ENCODE measurements at places on chromosomes 5 and 9.

- no peak for DNase-seq
Measured at GRCh38 chr9:90343991-90344390, 298.6 kb downstream of the DIRAS2 start.

DNA sequence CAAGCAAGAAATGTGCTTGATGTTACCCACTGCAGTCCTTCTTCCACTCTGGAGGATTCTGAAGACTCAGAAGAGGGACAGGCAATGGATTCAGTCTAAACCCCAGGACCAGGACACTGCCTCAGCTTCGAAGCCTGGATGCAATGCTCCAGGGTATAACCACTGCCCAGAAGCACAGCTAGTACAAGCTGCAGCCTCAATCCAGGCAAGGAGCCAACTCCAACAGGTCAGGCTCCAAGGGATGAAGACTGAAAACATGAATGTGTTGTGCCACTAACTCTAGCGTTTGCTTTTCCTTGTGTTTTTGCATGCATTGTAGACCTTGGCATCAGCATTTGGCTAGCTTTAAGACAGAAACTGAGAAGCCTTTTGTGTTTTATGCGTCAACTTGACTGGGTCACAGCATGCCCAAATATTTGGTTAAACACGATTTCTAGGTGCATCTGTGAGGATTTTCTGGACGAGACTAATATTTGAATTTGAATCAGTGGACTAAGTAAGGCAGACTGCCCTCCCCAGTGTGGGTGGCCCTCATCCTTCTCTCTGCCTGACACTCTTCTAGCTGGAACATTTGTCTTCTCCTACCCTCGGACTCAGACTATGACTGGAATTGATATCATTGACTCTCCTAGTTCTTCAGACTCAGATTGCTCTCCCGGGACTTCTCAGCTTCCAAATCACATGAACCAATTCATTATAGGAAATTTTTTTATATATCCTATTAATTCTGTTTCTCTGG is 20.5 kb upstream of the GPX3 start:
- no peak for DNase-seq

DNA sequence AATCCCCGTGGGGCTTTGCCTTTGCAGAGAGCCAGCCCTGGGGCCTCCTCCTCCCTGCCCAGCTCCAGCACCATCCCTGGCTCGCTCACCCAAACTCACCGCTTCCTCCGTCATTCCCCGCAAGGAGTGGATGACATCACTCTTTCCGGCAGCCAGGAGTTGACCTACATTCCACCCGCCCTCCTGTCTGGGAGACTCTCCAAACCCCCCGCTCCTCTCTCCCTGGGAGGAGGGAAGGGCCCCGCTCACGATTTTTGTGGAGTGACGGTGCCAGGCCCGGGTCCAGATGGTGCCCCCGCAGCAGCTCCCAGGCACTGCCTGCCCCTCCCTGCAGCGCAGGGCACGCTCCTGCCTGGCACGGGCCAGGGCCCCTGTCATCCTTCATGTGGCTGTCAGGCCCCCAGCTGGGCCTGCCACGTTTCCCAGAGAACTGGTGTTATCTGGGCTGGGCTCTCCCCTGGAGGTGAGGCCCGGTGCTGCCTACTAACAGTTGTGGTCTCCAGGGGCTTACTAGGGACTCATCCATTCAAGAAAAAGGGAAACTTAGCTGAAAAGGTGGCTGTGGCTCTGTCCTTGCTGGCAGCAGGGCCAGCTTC is 52.3 kb downstream of the NTNG2 start:
- no peak for DNase-seq

DNA sequence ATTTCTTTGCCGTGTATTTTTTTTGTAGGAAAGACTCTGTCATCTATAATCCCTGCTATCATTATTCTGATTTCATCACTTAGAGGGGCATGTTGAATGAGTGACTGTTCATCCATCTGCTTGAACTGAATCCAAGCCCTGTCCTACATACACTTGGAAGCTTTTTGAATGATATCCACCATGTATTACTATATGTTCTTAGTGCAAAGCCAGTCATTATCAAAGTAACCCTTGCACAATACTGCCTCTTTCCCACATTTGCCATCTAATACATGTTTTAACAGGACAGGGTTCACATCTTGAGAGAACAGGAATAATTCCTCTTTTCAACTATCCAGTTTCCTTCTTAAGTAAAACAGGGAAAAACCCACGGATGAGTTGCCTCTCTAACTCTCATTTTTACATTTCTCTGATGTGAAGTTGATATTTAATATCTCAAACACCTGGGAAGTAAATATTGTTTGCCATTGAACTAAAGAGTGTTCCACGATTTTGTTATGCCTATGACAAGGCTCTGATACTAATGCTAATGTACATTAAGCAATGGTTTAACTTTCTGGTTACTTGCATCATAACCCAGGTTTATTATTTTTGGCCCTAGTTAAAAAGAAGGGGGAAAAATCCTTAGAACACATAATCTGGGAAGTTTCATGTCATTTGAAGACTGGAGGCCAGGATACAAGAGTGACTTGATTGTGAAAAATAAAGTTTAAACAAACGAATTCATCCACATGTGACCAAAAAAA is 103.7 kb upstream of the TARS1 start:
- no peak for DNase-seq

DNA sequence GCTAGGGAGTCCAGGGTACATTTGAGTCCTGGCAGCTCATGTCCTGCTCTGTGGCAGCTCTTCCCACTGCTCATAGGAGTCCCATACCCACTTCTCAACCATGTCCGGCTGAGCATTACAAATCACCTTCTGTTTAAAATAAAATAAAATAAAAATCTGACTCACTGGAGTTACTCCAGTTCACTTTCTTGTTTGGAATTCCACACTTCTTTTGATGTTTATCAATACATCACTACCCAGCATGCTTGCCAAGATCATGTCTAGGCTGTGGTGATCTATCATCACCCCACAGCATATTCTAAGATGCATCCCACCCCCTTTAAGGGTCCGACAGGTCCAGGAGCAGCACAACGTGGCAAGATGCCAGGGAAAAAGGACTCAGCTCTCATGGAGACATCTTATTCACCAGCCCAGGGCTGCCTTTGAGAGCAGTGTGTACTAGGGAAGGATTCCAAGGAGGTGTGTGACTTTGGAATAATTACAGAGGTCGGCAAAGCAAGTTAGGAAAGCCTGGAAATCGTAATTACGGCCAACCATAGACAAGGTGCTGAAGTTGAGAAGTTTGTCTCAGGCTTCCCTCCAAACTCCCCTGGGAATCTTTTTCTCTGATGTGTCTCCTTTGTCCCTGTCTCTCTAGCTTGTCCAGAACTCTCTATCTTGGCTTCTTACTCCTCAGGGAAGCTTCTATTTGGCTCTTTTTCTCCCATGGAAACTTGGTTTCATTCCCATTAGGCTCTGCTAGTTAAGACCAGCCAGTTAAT is 111.4 kb upstream of the SLC1A3 start:
- no peak for DNase-seq

DNA sequence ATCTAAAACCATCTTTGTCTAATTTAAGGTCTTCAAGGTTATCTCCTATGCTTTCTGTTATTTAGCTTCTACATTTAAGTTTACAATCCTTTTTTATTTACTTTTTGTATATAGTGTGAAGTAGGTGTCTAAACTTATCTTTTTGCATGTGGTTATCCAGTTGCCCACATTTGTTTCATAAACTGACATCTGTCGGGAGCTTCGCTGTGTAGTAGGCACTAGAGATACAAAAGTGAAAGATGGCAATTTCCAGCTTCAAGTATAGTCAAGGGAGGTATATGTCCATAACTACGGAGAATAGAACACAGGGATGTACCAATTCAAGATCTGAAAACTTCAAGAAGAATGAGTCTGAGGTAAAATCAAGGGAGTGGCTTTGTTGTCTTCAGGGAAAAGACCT is 38.7 kb upstream of the ELL2 start:
- no peak for DNase-seq

- no peak for DNase-seq
Measured at GRCh38 chr9:12516573-12516972, 176.6 kb upstream of the TYRP1 start.

DNA sequence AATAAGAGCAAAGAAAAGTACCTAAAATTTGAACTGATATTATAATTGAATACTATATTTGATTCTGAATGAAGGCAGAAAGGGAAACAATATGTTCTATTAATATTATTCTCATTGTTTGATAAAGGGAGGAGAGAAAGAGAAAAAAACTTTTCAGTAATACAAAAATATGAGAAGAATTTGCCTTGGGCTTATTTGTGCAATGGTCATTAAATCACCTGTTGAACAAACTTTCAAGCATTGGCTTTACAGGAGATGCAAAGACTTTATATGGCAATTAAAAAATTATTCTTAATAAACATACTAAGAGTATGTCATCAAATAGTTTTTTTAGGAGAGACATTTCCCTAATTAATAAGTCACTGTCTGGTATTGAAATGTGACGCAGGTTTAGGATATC is 85.0 kb downstream of the CSNK1G3 start:
- no peak for DNase-seq

GRCh38 chr9:1442105-1442504 is 391.9 kb downstream of the DMRT2 start:
- DNase-seq: no peak

DNA sequence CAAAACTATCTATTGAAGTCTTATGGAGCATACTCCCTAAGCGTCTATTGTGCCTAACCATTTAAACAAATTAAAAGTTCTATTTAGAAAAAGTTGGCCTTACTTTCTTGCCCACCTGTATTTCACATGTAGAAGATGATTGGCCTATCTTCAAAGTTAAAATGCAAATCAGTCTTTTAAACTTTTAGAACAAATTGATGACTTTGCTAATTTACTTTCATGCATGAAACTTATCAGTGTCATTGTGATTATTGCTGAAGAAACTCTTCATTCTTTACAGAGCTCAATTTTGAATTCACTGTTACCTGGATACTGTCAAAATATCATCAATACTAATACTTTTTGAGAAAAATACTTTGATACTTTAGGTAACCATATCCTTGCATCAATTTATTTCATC is 216.1 kb downstream of the COX7C start:
- no peak for DNase-seq

GRCh38 chr5:160496784-160497183 is 75.1 kb downstream of the PTTG1 start:
- no peak for DNase-seq

- DNase-seq: no peak
Measured at GRCh38 chr9:84697509-84698114, 28.1 kb downstream of the NTRK2 start.

- peak; percentile 76 for DNase-seq
Measured at GRCh38 chr9:35658137-35658967, at the start of gene CCDC107. Gene CCDC107 (plus strand): TSS chr9:35658292. CDS start chr9:35658380, 88 bp downstream.

GRCh38 chr5:173689737-173690360 is 73.4 kb upstream of the BOD1 start:
- no peak for DNase-seq

DNA sequence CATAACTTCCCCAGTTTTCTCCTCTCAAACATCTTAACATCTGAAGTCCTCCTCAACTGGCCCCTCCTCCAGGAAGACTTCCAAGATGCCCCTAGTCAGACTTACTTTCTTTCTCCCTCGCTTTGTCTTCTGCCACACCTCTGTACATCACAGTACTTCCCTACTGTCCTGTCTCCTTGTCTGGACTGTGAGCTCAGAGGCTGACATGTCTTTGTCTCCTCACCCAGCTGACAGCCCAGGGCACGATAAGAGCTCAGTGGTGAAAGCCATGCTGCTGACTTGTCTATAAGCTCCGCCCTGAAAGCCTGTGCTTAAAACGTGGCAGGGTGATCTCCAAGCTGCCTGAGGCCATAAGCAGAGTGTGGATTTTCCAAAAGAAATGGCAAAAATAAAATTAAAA is 33.0 kb upstream of the SLC25A51 start:
- DNase-seq: no peak

GRCh38 chr9:136081826-136082495 is 13.1 kb downstream of the NACC2 start:
- DNase-seq: no peak

GRCh38 chr5:113090336-113091106 is 113.9 kb downstream of the DCP2 start:
- no peak for DNase-seq

GRCh38 chr5:155943516-155944407 is 383.2 kb upstream of the SGCD start:
- no peak for DNase-seq

GRCh38 chr5:142911775-142912174 is 141.6 kb downstream of the ARHGAP26 start:
- no peak for DNase-seq

- DNase-seq: no peak
Measured at GRCh38 chr5:129631961-129632360, 115.9 kb upstream of the MINAR2 start.

GRCh38 chr5:67300326-67300725 is 103.7 kb upstream of the CD180 start:
- DNase-seq: no peak

DNA sequence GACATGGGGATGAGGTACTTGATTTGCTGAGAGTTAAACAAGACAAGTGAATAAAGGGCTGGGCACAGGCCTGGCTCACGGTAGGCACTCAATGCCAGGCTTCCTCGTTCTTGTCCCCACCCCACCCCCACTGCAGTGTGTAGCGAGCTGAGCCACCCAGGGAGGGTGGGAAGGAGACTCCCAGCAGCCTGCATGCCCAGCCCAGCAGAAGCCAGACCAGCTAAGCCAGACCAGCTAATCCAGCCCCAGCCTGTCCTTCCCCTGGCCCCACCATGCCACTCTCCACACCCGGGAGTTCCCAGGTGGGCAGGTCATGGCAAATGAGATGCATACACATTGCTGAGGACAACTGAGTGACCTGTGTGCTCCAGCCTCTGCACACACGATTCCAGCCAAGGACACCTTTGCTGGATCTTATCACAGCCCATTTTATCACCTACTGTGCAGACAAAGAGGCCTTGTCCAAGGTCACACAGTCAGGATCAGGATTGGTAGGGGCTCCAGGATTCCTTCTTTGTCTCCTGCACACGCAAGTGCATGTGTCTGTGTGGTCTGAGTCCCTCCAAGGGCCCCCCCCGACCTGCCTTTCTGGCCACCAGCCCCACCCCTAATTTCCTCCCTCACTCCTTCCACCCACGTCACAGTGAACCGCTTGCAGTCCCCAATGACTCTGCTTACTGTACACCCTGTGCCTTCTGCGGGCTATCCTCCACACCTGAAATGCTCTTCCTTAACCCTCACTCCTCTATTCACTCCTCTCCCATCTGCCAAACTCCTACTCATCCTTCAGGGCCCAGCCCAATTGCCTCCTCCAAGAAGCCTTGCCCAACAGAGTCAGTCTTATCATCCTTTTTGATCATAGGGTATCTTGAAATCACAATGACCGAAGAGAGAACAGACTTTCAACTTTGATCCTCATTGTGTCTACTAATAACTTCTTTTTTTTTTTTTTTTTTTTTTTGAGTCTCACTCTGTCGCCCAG is 26.6 kb downstream of the DUSP1 start:
- DNase-seq: no peak

- DNase-seq: no peak
Measured at GRCh38 chr5:79509244-79509885, 4.6 kb downstream of the HOMER1 start.
